ENCODE measurements at places on chromosomes 13 and 19.

GRCh38 chr13:66365101-66365500 is 865.0 kb downstream of the PCDH9 start:
- no peak for DNase-seq

DNA sequence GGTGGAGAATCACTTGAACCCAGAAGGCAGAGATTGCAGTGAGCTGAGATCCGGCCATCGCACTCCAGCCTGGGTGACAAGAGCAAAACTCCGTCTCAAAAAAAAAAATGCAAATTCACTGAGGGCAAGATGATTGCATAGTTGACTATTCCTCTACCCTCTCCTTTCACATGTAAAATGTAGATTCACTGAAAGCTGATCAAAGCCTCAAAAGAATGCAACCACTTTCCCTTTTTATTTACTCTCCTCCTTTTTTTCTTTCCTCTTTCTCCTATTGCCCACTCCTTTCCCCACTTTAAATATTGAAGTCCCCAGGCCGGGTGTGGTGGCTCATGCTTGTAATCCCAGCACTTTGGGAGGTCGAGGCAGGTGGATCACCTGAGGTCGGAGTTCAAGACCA is 6.3 kb downstream of the TEX101 start:
- DNase-seq: no peak

- DNase-seq: no peak
These were observed 482.6 kb downstream of the RFC3 start for GRCh38 chr13:34300559-34300958.

DNA sequence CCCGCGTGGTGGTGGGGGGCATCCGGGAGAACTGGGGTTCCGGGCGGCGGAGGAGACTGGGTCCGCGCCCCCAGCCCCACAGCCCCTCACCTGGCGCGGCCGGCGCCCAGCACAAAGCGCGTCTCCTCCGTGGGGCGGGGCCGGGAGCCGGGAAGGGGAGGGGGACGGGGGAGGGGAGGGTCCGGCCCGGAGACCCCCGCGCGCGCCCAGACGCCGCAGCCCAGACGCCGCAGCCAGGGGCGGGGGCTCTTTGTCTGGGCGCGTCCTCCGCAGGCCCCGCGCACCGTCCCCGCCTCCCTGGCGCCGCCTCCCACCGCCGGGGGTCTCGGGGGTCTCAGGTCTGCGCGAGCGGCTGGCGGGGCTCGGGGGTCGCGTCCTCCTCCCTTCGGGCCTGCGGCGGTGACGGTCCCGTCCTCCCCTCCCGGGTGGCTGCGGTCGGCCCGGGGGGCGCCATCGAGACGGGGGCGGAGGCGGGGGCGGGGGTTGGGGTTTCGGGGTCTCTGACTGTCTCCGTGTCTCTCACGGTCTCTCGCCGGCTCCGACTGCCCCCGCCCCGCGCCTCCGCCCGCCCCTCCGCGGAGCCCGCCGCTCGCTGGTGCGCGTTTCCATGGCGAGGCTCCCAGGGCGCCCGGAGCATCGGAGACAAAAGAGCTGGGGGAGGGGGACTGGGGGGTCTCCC is at the start of gene PLPPR3:
Gene PLPPR3 (minus strand): TSS at position 131 of the 679 bp plus-strand sequence. CDS start 396 bp downstream, outside the sequence.
- DNase-seq: no peak

GRCh38 chr19:39084732-39085080 is 538 bp downstream of the ACP7 start:
- no peak for DNase-seq

GRCh38 chr19:2578391-2578890 is 102.5 kb downstream of the GADD45B start:
- no peak for DNase-seq

DNA sequence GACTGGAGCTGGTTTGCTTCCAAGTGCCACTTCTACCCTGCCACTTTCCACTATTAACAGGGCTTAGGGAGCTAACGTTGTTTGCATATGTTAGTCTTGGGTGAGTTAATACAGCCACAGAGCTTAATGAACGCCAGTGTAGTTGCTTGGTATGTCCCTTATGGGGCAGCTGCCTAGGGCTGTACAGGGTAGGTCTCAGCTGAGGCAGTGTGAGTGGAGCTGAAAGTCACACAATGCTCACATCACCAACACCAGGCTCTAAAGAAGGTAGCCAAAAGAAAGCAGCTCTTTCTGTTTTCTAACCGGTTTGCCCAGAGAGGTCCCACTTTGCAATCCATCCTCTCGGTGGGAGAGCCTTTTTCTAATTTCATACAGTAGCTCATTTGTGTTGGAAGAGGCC is 186.2 kb downstream of the RGCC start:
- no peak for DNase-seq

DNA sequence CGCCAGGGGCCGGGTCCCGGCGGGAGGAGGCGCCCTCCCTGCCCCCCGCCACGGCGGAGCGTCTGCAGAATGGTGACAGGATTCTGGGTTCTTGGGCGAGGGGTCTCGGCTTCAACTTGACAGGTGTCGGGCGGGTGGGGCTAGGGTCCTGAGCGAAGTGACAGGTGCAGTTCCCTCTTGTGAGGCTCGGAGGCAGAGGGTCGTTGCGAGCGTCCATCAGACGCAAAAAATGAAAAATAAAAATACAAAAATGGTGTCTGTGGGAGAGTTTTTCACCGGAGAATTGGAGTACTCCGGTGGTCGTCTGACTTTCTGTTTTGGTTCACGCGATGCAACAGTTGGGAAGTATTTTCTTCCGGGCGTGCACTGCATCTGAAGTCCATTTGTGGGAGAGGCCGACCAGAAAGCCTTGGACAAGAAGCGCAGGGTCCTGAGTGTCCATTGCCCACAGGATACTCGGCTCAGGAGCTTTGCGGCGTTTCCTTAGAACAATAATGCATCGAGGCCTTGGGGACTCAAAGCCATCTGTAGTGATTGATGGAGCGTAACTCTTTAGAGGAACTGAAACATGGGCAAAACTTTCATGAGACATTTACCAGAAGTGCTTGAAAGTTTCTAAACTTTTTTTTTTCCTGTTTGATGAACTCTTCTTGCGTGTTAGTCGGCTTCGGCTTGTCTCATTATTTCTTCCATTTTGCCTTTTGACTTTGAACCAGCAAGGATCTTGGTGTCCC is 759 bp downstream of the RB1 start:
- peak; percentile 64 for DNase-seq

- no peak for DNase-seq
These were observed 2.9 kb upstream of the CCDC9 start for GRCh38 chr19:47253467-47253881.

DNA sequence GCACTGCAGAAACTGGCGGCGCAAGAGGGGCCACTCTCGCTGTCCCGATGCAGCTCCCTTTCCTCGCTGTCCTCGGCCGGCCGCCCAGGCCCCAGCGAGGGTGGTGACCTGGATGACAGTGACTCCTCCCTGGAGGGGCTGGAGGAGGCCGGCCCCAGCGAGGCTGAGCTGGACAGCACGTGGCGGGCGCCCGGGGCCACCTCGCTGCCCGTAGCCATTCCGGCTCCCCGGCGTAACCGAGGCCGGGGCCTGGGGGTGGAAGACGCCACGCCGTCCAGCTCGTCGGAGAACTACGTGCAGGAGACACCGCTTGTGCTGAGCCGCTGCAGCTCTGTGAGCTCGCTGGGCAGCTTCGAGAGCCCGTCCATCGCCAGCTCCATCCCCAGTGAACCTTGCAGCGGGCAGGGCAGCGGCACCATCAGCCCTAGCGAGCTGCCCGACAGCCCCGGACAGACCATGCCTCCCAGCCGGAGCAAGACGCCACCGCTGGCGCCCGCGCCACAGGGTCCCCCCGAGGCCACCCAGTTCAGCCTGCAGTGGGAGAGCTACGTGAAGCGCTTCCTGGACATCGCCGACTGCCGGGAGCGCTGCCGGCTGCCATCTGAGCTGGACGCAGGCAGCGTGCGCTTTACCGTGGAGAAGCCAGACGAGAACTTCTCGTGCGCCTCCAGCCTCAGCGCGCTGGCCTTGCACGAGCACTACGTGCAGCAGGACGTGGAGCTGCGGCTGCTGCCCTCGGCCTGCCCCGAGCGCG is 12.4 kb downstream of the C19orf25 start:
- DNase-seq: no peak

GRCh38 chr19:6164906-6165531 is 29.6 kb downstream of the ACSBG2 start:
- DNase-seq: no peak

DNA sequence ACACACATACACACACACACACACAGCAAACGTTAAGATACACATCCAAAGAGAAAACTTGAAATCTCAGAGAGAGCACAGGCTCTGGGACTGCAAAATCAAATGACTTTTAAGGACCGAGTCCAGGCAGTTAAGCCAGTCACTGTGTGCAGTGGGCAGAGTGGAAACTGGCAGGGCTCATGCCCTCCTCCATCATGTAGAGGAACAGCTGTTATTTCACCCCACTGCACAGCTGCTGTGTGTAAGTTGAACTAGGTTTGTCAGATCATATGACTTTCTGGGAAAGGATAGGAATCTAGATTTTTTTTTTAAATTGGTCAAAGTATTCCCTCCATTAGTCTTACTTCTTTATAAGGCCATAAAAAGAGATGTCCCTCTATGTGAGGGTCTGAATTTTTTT is 1002.1 kb downstream of the UQCRFS1 start:
- DNase-seq: no peak

DNA sequence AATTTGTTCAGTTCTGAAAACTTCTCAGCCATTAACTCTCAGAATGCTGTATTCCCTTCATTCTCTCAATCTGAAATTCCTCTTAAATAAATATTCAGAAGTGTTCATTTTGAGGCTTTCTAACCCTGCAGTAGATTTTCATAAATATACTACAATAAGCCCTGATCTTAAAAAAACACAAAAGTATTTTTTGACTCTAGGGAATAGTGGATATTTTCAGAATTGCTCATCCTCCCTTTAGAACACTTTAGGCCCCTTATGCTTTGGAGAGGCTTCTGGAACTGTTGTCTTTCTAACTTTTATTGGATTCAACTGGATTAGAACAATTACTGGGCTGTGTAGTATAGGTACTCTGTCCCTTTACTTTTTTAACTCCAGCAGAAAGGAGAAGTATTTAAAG is 1662.6 kb upstream of the MIR17HG start:
- no peak for DNase-seq

DNA sequence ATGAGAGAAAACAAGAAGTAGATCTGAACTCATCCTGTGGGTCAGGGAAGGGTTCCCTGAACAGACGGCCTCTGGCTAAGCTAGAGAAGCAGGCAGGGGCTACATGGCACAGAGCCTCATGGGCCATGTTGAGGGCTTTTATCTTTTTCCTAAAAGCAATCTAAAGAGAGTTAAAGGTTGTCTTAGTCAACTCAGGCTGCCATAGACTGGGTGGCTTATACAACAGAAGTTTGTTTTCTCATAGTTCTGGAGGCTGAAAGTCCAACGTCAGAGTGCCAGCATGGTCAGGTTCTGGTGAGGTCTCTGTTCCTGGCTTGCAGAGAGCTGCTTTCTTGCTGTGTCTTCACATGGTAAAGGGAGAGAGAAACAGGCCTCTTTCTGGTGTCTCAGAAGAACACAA is 2.9 kb upstream of the MBNL2 start:
- no peak for DNase-seq

GRCh38 chr13:65744836-65745235 is 1485.3 kb downstream of the PCDH9 start:
- DNase-seq: no peak

- no peak for DNase-seq
These were observed 30.6 kb upstream of the DPP9 start for GRCh38 chr19:4754248-4754647.

GRCh38 chr13:25657157-25657556 is 285.4 kb downstream of the ATP8A2 start:
- no peak for DNase-seq

- no peak for DNase-seq
These were observed 1.9 kb upstream of the ZNF628 start for GRCh38 chr19:55474269-55475265.

GRCh38 chr19:15418231-15418578 is 583 bp downstream of the AKAP8L start:
- no peak for DNase-seq

- DNase-seq: no peak
These were observed 135.3 kb downstream of the ZIC5 start for GRCh38 chr13:99836291-99836690.

DNA sequence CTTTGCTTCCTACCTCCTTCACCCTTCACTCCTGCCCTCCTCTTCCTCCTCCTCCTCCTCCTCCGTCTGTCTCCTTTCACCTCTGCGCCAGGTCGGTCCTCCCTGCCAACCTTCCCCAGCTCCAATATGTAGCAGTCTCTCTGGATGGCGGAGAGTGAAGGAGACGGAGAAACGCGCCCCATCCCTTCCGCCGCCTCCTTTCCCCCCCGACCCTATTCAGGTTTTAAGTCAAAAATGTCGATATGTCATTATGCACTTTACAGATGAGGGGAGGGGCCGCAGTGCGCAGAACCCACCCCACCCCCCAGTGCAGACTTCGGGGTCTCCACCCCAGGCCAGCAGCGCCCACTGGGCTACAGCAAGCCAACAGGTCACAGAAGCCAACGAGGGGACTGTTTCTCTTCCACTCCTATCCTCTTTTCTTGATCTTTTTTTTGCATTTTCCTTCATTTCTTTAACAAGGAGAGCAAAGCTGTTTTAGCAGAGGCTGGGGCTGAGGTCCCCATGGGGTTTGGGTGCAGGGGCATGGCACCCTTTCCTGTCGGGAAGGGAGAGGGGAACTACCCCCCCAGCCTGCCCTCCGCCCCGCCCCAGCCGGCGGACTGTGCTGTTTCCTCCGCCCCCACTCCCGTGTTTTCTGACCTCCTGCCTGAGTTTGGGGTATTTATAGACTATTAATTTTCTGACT is 9.2 kb downstream of the MIDN start:
- no peak for DNase-seq

GRCh38 chr13:27622102-27622820 is 569 bp downstream of the POLR1D start:
- DNase-seq: peak; percentile 52

DNA sequence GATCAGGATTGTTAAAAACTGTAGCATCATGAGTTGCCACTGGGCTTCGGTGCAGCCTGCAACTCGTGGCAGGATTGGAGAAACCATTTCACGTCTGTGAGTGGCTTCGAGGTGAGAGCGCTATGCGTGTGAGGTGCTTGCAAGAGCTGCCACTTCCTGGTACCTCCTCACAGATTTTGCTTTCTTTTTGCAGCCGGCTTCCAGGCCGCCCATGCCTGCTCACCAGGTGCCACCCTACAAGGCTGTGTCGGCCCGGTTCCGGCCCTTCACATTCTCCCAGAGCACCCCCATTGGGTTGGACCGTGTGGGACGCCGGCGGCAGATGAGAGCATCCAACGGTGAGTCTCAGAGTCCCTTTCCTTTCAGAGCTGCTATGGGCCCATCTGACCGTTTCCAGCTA is 57.9 kb upstream of the C1QTNF9 start:
- DNase-seq: no peak

DNA sequence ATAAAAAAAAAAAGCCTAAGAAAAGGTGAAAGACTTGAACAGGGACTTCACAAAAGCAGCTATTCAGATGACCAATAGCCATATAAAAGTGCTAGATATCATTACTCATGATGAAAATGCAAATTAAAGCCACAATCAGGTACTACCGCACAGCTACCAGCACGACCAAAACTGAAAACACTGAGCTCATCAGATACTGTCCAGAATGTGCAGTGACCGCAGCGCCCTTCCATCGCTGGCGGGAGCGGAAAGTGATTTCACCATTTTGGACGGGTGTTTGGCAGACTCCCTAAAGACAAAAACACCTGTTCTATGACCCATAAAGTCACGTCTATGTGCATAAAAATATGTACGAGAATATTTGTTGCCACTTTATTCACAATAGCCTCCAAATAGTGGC is 60.7 kb downstream of the SLC6A16 start:
- no peak for DNase-seq
